ENCODE measurements at places on chromosomes 6 and 20.

GRCh38 chr6:35240838-35241801, 18.4 kb upstream of the ZNF76 start:
- peak; percentile 62 for DNase-seq

- no peak for DNase-seq
These were observed 47.6 kb downstream of the MDGA1 start for GRCh38 chr6:37650071-37650481.

- DNase-seq, result no peak
These were observed 8.1 kb upstream of the SALL4 start for GRCh38 chr20:51810155-51811041.

DNA sequence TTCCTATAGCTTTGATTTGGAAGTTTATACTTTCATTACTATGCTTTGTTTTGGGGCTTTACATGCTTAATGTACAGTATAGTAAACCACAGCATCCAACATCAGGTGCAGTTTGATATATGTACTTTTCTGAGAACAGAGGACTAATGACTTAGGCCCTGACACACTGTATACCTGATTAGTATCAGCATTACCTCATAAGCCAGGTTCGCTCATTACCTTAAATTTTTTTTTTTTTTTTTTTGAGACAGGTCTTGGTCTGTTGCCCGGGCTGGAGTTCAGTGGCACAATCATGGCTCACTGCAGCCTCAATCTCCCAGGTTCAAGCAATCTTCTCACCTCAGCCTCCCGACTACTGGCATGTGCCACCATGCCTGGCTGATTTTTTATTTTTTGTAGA, 28.4 kb downstream of the CD109 start:
- DNase-seq, result no peak

- DNase-seq, result no peak
These were observed 132.1 kb downstream of the FNDC1 start for GRCh38 chr6:159301277-159301676.

DNA sequence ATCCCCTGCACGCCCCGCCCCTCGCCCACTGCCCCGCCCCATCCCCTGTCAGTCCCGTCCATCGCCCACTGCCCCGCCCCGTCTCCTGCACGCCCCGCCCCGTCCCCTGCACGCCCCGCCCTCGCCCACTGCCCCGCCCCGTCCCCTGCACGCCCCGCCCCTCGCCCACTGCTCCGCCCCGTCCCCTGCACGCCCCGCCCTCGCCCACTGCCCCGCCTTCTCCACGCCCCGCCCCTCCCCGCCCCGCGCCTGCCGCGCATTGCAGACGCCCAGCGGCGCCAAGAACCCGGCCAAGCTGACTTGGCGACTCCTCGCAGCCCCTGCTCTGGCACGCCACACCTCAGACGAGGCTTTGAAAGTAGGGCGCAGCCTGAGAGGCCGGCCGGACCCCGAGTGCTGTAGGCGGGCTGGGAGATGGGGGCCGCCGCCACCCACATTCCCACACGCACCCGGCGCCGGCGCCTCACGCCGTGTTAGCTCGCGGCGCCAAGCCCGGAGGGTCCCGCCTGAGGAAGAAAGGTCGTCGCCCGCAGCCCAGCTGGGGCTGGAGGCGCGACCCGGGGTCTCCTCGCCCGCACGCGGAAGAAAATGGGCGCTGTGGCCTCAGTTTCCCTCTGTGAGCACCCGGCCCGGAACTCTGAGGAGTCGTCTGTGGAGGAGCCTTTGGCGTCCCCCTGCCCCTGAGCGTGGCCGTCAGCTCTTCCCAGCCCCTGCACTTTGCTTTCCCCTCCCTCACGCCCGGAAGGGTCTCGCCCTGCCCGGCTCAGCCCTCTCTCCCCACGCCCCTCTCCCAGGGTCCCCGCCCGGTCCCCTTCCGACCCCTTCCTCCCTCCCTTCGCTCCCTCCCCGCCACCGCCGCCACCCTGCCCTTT, at the start of gene RAD21L1:
Gene RAD21L1 (plus strand): TSS at position 262 of the 872 bp plus-strand sequence. CDS start 2,410 bp downstream, outside the sequence.
- DNase-seq, result peak; percentile 77

DNA sequence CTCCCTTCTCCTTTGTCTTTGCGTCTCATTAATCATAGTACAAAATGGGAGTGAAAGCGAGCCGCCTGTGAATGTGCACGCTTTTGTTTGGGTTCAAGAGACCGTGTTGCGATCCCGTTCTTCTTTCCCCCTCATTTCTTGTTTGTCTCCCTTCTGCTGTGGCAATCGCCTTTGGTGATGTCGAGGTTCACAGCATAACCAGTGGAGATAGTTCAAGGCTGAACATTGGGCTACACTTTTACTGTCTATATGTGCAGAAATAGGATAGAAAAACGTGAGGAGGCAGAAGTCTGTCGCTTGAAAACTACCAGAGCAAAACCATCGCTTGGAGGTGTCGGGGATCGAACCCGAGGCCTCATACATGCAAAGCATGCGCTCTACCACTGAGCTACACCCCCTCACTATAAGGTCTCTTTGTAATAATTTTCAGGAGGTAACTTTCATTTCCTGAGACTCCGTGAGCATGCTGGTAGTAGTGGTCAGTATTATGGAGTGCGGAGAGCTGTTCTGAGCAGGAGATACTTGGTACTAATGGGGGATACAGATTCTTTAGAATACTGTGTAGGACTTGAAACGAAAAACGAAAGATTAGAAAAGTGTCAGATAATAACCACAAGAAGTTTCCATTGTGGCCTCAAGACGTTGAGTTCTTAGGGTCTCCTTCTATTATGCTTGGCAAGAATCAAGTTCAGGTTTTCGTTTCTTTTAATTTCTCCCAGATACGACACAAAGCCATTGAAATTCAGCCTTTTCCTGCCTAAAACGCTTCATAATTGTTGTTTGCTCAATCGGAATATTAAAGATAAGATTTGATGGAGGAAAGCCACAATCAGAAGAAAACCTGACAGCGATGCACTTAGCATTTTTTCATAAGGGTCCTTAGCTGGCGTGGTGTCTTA, 106.6 kb downstream of the TRIM27 start:
- DNase-seq, result peak; percentile 75

- DNase-seq, result no peak
These were observed 184.3 kb downstream of the ZNF217 start for GRCh38 chr20:53409447-53409717.

GRCh38 chr6:162671580-162672165, 55.9 kb downstream of the PRKN start:
- DNase-seq, result no peak

DNA sequence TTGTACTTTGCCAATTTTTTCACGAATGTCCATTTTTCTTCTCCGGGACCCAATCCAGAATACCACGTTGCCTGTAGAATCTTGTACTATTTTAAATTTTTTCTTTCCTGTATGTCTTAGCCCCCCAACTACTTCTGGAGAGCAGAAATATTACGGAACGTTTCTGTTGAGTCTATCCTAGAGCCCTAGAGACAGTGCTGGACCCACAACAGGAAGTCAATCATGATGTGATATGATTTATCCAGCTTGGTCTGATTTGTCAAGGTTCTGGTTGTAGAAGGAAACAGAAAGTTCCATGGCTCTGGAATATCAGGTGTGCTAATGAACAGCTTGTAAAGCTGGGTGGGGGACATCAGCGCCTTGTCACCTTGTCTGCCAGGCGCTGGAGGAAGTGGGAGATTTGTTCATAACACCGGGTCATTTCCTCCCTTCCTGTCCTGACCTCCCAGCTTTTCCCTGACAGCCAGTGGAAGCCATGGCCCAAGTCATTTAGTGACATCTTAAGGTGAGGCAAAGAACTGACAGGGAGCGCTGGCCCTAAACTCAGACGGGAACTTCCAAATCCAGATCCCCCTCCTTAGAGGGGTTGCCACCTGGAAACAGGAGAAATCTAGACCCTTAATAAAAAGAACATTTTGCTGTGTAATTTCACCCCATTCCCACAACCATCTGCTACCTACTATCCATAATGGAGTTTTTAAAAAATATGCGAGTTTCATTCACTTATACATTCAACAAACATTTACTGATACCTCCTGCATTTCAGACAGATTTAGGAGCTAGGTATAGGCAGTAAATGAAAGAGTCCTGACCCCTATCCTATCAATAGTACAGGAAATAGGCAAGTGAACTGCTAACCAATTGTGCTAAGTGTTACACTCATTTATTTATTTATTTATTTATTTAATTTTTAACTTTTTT, 130.5 kb downstream of the ZFP64 start:
- DNase-seq, result peak; percentile 36

- DNase-seq, result peak; percentile 34
These were observed 121.2 kb downstream of the GFRAL start for GRCh38 chr6:55448451-55448850.

- no peak for DNase-seq
These were observed 29.6 kb upstream of the SYNDIG1 start for GRCh38 chr20:24439737-24440387.

DNA sequence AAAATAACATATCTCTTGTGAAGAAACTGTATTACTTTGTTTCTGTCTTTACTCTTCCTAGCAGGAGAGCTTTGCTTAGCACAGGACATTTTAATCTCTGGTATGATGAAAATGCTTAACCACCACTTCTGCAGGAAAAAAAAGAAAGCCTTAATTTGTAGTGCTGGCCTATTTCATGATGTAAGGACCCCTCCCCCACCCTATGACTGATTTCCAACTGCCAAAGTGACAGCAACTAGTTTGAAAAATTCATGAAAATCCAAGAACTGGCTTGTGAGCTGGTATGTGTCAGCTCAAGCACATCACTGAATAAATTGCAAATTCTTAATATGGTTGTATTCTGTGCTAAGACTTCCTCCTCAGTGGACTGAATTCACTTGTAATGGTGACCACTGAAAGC, 125.3 kb downstream of the REV3L start:
- DNase-seq, result peak; percentile 60

DNA sequence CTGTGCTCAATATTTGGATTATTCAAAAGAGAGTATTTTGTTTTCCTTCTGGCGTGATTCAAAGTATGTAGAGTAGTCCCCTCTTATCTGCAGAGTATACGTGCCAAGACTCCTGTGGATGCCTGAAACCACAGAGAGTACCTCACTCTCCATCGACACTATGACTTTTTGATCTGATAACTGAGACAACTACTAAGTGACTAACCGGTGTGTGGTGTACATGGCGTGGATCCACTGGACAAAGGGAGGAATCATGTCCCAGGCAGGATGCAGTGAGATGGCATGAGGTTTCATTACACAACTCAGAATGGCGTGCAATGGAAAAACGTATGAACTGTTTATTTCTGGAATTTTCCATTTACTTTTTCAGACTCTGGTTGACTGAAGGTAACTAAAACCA, 112.2 kb upstream of the PDE7B start:
- DNase-seq, result peak; percentile 86

- no peak for DNase-seq
These were observed 23.2 kb upstream of the COL19A1 start for GRCh38 chr6:69843189-69843588.

DNA sequence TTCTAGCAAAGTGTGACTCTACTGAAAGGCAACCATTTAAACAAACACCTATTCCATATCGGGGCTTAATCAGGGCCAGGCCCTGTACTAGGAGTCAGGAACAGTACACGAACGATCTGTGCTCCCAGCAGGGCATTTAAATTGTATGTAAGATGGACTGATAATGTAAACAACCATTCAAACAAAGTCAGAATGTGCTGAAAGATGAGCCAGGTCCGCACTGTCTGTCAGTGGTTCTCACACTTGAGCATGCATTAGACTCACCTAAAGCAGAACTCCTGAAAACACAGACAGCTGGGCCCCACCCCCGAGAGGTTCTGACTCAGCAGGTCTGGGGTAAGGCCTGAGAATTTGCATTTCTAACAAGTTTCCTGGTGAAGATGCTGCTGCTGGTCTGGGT, 81.6 kb downstream of the PXDC1 start:
- DNase-seq, result no peak
